Left lung (tissue), 14 donors: ENCODE measurements at places on chromosomes 2 and 18.
A peak's percentile ranks its signal among the peaks of the same experiment; 100 is the strongest.

DNA sequence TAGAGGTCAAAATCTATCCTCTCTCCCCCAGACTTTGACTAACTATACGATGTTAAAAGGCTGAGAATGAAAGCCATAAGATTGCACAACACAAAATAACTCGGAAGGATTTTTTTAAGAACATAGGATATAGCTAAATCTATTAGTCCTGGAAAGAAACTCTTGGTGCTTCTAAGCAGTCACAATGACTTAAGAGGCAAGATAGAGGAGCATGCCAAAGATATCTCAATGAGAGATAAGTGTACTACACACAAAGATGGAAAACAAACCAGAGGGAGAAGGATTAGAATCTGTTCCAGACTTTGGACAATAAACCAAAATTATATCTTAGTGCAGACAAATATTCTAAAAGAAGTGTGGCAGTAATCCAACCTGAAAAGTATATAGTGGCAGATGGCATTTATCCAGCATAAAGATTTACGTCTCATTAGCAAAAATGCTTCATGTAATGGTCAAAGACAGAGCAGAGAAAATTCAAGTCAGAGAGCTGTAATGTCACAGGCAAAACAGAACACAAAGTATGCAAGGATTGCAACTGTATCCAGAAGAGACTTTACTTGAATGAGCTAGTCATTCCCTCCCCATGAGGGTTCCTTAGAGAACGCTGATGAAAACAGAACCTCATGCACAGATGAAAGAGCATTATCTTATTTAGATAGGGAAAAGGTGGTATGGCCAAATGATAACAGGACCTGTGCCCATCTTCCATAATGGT lies 28.8 kb upstream of the EVA1A start:
- no peak for DNase-seq

DNA sequence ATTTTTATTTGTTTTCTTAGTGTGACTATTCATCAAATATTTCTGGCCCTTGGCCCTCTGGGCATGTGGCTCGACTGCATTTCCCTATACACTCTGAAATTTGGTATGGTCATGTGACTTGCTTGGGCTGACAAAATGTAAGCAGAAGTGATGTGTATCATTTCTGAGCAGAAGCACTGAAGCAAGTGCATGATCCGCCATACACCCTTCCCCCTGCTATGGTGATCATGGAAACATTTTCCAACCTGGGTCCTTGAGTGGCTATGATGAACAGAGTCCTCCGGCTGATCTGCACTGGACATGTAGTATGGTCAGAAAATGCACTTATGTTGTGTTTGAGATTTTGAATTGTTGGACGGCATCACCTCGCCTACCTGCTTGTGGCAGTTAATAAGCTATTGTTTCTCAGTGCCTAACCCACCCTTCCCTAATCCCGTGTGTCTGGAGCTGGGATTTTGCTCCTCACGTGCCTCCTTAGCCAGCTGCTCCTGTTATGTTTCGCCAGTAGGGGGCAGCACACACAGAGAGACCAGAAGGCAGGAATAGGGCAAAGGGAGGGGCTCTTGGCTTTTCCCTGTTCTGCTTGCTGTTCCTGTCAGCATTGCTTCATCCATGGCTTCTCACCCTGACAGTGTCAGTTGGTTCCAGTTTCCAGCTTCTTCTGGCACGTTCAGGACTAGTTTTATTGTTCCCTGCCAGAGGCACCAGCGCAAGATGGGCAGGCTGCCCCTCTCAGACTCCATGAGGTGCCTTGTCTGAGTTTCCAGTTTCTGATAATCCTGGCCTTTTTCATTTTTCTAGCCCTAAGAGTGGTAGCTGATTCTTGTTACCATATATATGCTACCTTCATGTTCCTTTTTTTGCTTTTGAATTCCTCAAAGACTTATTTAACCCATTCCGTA lies 207.4 kb downstream of the ARL6IP6 start:
- no peak for DNase-seq

GRCh38 chr2:108363024-108363907 lies 14.5 kb upstream of the SULT1C4 start:
- no peak for DNase-seq

- no peak for DNase-seq
Measured at GRCh38 chr2:136375017-136375901, 257.3 kb upstream of the CXCR4 start.

- DNase-seq = no peak
Measured at GRCh38 chr18:13165636-13166423, 52.7 kb upstream of the LDLRAD4 start.

DNA sequence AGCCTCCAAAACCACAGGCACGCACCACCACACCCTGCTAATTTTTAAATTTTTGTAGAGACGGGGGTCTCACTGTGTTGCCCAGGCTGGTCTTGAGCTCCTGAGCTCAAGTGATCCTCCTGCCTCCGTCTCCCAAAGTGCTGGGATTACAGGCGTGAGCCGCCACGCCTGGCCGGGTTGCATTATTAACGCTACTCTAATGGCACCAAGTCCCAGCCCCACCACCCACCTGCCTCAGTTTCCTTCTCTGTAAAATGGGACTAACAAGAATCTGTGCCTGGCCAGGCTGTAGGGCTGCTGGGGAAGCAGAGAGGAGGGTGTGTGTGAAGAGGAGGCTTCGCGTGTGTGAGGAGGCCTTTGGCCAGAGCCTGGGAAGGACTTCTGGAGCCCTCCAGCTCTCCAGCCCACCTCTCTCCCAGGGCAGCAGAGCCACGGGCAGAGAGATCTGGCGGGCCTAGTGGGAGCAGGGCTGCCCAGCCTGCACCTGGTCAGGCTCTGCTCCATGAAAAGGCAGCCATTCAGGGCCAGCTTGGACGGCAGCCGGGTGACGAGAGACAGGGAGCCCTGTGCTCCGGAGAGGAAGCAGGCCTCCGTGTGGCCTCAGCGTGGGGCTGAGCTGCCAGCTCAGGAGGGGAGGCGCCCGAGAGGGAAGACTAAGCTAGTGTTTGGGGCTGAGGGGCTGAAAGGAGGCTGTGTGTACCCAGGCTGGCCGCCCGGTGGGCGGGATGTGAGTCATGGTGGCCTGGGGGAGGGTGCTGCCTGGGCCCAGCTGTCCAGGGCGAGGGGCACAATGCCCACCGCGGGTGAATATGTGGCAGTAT lies 7.4 kb upstream of the B3GNT7 start:
- DNase-seq = no peak

DNA sequence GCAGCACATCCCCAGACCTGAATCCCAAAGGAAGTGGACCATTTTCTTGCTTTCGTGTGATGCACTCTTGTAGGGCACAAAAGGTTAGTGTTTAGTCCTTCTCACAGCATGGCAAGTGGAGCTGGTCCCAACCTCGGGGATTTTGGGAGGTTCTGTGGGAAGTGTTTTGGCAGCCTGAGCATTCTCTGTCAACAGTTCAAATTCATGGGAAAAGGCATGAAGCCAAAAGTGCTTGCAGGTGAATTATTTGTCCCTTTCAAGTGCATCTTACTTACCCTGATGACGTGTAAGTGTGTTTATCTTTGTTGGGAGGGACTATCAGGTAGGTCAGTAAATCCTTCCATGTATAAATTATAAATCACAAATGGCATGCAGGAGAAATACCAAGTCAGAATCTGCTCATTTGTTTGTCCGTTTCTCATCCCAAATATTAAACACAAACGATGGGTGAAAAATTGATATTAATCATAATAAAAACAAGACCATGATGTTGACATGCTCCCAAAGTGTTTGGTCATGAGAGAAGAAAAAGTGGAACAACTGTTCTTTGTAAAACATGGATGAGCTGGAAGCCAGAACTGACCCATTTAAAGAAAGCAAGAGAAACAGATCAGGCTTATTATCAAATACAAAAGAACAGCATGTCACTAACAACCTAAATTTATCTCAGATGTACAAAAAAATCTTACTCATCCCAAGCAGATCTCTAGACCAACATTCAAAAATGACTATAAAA lies 57.6 kb downstream of the EPHA4 start:
- no peak for DNase-seq

- no peak for DNase-seq
Measured at GRCh38 chr2:20531633-20532262, 84.9 kb downstream of the RHOB start.

DNA sequence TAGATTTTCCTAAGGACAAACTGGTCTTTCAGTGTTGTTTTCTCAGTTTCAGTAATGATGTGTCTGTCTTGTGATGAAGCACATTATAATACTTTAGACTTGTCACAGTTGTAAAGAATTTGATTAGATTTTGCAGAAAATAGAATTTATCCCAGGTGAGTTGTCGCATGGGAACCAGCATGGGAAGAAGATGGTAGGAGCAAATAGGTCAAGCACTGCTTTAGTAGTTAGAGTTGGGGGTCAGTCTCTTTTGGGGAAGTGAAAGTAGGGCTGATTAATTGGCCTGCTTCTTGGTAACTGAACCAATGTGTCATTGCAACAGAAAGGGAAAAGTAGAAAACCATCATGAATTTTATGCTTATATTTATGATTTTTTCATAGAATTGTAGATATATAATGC lies 153.2 kb upstream of the MYO3B start:
- DNase-seq = no peak

- no peak for DNase-seq
Measured at GRCh38 chr2:124286089-124286783, 261.1 kb downstream of the CNTNAP5 start.

- DNase-seq = no peak
Measured at GRCh38 chr2:29615183-29615582, 306.2 kb downstream of the ALK start.

- no peak for DNase-seq
Measured at GRCh38 chr2:88599527-88599926, 27.7 kb downstream of the EIF2AK3 start.

GRCh38 chr2:168424971-168425370 lies 31.1 kb upstream of the CERS6 start:
- no peak for DNase-seq

GRCh38 chr2:191103774-191104173 lies 47.0 kb downstream of the STAT4 start:
- no peak for DNase-seq

DNA sequence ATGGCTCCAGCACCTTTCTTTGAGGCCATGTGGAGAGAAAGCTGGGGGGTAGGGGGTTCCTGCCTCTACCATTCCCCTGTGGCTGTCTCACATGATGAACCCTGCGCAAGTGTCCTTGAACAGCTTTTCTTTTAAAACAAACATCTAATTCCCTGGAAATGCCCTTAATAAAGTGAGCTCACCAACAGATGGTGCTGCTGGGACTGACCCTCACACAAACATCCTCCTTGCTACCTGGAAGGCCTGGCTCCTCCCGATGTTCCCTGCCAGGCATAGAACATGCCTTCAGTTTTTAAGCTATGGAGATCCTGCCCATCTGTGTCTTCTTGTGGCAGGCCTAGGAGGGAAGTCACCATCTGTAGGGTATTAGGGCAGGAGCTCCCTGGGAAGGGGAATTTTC lies 60.7 kb upstream of the GATA6 start:
- no peak for DNase-seq

- DNase-seq = no peak
Measured at GRCh38 chr2:43221124-43221762, 5.2 kb downstream of the ZFP36L2 start.

GRCh38 chr2:202035089-202035940 lies 1.7 kb downstream of the FZD7 start:
- DNase-seq = peak; percentile 85

GRCh38 chr2:88442473-88442872 lies 10.0 kb downstream of the FOXI3 start:
- no peak for DNase-seq

DNA sequence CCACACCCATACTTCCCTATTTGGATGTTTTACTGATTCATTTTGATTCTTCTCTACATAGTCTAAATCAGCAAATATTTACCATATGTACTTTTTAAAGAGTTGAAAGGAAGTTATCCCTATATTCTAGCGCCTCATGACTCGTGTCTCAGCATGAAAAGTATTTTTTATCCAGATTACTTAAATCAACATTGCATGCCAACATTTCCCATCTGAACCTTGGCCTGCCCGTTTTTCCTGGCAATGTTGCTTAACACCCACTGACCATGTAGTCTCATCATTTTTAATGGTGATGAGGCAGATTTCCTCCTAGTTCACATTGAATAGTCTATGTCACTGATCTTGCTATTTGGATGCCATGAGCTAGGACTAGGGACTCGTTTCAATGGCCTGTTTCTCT lies 13.2 kb upstream of the SCYGR5 start:
- DNase-seq = no peak

GRCh38 chr2:223494496-223494895 lies 107.7 kb downstream of the SCG2 start:
- DNase-seq = no peak

DNA sequence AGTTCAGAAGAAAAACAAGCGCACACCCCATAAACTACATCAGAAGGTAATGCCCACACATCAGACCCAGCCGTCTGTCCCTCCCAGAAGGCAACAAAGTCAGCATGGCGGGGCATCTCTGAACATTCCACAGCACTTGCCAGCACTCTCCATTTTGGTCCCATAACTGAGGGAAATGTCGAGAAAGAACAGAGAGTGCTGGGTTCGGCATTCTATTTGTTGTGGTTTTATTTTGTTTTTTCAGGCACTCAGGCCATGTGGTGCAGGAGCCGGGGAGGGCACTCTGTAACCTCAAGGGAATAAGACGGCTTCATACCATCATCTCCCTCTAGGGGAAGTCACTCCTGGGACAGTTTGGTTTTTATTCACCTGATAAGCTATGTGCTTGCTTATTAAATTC lies 156.0 kb downstream of the SEPTIN10 start:
- no peak for DNase-seq

- no peak for DNase-seq
Measured at GRCh38 chr2:69185807-69186206, 172.8 kb downstream of the ANTXR1 start.

DNA sequence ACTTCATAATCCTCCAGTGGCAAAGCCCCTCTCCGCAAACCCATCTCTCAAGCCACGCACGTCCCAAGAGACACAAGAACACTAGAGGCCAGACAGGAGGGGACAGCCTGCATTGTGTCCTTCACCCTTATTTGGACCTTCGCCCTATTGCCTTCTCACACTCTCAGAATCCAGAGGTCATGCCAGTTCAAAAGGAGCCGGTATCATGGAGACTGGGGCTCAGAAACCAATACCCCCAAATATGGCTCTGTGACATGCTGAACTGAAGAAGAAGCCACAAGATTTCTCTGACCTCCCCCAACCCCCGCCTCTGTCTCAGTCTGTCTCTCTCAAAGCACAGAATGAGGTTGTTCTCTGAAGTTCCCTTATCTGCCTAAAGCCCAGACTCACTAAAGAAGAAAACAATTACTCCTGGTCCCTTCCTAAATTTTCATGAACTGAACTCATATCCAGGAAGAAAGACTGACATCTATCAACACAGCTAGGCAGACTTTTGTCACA lies 19.2 kb upstream of the SPATA3 start:
- no peak for DNase-seq

DNA sequence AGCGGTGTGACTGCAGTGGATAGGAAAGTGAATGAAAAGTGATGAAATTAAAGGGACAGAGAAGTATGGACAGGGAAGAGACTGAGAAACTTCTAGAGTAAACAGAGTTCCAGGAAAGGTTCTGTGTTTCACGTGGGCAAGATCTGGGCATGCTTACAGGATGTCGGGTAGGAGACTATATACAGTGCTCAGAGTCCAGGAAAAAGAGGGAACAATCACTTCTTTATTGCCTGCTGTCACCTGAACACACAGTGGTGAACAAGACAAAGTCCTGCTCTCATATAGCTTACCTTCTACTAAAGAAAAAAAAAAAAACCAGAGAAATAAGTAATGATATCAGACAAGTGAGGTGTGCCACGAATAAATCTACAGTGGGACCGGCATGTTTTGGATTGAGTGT lies 2.4 kb downstream of the LRPPRC start:
- no peak for DNase-seq
